ENCODE measurements at places on chromosomes 13 and 19.

DNA sequence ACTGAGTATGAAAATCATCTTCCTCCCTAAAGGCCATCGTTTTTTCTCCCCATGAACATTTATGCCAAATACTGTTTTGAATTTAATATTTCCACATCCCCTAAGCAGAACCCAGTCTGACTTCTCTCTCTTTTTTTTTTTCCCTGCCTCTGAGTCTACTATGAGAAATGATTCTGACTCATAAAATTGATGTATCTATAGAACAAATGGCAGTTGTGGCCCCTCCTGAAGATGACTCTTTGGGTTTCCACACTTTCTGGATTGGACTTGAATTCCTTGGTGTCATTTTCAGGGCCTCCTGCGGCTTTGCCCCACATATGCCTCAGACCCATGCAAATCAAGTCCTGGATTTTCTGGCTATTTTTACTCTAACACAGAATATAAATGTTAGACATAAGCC is 22.7 kb upstream of the NAXD start:
- DNase-seq: no peak

- no peak for DNase-seq
Observed at GRCh38 chr19:40217934-40218890, at the start of gene TTC9B. Gene TTC9B, minus strand, starts transcription at chr19:40218384. Its CDS starts 3 bp downstream, at chr19:40218381.

- no peak for DNase-seq
Observed at GRCh38 chr13:51760592-51760991, 43.4 kb downstream of the DHRS12 start.

- DNase-seq: no peak
Observed at GRCh38 chr13:39895254-39895653, 239.8 kb downstream of the COG6 start.

- no peak for DNase-seq
Observed at GRCh38 chr19:30385174-30385573, 13.0 kb downstream of the ZNF536 start.

DNA sequence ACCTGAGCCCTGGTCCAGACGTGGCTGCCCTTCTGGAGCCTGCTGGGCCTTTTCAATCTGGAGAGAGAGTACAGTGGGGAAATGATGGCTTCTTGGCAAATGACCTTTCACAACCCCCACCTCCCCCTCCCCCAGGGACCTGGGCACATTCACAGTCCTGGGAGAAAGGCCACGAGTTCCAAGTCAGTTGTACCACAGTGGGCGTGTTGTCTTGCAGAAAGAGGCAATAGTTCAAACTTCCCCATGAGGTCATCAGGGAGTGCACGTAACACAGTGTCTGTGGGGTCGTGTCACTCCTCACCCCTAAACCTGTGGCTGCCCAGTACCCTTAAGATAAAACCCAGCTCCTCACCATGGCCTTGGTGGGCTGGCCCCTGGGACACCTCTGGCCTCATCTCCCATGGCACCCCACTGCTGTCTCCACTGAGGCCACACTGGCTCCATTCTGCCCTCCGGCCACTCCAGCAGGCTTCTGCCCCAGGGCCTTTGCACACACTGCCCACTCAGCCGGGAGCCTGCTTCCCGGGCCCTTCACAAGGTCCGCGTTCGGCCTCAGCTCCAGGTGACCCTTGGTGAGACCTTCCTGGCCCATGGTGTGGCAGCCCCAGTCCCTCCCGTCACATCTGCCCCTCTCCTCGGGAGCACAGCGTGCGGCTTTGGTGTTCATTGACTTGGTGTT is 13.3 kb downstream of the PLIN4 start:
- DNase-seq: no peak

- no peak for DNase-seq
Observed at GRCh38 chr19:23263870-23264590, 13.8 kb upstream of the ZNF724 start.

DNA sequence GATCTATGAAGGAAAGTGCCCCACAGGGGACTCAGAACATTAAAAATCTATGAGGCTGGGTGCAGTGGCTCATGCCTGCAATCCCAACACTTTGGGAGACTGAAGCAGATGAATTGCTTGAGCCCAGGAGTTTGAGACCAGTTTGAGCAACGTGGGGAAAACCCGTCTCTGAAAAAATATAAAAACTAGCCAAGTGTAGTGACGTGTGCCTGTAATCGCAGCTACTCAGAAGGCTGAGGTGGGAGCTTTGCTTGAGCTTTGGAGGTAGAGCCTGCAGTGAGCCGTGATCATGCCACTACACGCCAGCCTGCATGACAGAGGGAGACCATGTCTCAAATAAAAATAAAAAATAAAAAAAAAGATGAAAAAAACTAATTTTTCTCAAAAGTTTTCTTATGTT is 1070.6 kb downstream of the PCDH9 start:
- no peak for DNase-seq

DNA sequence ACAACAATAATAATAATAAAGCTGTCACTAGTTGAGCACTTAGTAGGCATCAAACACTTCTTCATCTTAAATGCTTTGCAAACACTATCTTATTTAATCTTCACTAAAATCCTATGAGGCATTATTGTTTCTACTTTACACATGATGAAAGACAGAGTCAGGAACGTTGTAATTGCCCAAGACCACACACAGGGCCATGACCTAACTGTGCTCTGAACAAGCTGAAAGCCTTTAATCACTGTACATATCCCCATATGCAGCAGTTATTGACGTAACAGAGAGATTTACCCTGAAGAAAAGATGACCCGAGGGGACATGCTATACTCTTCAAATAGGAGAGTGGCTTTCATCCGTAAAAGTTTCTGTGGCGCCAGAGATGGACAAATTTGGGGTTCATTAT is 53.0 kb downstream of the SACS start:
- DNase-seq: no peak

DNA sequence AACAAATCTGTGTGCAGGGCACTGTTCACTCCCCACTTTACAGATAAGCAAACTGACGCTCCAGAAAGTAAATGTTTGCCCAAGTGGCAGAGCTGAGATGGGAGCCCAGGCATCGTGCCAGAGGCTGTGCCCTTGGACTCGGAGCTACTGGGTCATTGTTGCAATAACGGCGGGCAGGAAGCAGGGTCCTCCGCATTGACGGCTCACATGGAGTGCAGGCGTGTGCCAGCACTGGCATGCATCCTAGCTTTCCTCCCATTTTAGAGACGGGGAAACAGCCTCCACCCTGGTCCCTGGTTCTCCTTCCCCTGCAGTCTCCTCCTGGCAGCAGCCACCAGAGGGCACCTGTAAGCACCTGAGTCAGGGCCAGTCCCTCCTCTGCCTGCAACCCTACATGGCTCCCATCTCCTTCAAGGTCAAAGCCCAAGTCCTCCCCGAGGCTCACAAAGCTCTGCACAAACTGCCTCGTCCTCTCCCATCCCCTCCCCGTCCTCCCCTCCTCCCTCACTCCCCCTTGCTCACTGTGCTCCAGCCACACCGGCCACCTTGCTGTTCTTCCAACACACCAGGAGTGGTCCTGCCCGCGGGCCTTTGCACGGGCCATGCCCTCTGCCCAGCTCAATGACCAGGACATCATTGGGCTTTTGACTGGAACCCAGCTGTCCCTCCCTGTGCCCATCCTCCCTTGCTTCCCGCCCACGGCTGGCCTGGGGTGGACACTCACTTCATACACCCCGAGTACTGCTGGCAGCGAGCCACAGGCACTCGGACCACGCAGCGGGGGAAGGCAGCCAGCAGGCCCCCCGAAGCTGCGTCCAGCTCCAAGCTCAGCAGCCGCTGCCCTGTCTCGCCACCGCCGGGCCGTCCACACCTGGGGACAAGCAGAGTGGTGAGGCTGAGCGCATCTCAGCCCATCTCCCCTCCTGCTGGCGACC is 7.7 kb upstream of the LRG1 start:
- DNase-seq: no peak

GRCh38 chr19:48436586-48436985 is 9.2 kb upstream of the GRWD1 start:
- no peak for DNase-seq

GRCh38 chr19:41325947-41326706 is 16.2 kb downstream of the CCDC97 start:
- DNase-seq: no peak

DNA sequence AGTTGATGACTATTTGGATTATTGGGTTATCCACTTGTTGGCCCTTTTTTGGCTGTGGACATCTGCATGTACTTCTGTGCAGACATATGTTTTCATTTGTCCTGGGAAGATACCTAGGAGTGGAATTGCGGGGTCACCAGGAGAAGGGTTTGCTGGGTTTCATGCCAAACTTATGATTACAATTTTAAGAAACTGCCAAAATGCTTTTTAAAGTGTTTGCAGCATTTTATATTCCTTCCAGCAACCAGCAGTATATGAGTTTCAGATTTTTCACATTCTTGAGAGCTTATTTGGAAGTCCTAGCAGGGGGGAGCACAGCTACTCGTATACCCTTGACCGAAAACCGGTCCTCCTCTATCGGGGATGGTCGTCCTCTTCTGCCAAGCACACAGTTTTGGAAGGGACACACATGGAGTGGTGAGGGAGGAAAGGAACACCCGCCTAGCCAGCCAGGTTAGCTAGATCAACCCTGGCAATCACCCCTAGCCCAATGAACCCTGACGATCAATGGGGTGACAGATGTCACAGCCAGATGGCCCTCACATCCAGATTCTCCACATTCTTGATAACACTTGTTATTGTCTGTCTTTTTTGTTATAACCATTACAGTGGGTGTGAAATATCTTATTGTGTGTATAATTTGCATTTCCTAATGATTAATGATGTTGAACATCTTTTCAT is 26.7 kb upstream of the RNF113B start:
- DNase-seq: no peak

DNA sequence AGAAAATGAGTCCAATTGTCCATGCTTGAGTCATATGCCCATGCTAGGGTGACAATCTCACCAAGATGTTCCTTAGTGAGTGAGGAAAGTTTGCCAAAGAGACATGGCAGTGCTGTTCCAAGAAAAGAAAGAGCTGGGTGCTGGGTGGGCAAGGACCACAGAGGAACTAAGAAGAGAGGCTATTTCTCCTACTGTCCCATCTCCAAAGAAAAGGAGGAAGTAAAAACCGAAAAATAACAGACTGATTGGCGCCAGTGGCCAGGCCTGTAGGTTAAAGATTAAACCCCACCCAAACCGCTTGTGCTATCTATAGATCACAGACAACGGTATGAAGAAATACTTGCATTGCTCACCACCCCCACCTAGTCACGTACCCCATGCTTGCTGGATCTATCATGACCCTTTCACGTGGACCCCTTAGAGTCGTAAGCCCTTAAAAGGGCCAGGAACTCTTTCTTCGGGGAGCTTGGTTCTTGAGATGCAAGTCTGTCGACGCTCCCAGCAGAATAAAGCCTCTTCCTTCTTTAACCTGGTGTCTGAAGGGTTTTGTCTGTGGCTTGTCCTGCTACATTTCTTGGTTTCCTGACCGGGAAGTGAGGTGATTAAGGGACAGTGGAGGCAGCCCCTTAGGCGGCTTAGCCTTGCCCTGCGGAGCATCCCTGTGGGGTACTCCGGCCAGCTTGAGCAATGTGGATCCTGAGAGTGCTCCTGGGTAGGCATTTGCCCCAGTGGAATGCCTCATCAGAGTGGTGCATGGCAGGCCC is 606.5 kb downstream of the UQCRFS1 start:
- DNase-seq: no peak

DNA sequence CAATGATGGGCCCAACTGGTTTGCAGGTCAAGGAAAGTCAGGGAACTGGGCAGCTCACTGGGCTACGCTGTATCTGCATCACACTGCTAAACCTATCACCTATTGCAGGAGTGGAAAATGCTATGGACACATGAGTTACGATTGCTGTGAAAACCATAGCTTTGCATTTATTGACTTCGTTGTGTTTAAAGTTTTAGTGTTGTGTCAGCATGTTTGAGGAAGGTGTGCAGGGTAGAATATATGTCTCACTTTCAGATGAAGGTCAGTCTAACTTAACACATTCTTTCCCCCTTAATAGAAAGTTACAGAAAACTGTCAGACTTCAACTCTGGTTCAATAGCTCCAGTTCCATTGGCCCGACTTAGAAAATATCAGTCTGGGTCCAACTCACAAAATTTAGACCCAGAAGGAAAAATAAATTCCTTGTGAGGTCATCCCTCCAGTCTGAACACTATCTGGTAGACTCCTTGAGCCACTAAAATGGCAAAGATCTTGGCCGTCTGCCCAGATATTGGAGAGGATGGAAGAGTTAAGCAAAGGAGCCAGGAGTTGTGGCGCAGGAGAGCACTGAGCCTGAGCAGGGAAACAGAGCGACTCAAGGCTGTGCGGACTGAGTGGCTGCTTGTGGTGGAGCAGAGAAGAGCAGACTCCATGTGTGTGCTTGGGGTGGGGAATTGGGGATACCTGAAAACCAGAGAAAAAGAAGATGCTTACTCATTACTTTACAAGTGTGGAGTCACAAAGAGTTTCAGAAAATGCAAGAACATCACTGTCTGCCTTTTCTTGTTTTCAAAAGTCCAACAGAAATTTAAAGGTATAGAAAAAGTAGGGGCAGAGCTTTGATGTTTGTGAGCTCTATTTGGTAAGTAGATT is 518.5 kb downstream of the FGF9 start:
- no peak for DNase-seq

GRCh38 chr19:16660763-16661479 is at the start of gene TMEM38A:
Gene TMEM38A, plus strand, starts transcription at chr19:16661139. Its CDS starts 79 bp downstream, at chr19:16661218.
- no peak for DNase-seq

GRCh38 chr19:32373585-32374295 is 28.3 kb downstream of the ZNF507 start:
- no peak for DNase-seq

- DNase-seq: no peak
Observed at GRCh38 chr19:47058621-47059022, 10.2 kb upstream of the TMEM160 start.

DNA sequence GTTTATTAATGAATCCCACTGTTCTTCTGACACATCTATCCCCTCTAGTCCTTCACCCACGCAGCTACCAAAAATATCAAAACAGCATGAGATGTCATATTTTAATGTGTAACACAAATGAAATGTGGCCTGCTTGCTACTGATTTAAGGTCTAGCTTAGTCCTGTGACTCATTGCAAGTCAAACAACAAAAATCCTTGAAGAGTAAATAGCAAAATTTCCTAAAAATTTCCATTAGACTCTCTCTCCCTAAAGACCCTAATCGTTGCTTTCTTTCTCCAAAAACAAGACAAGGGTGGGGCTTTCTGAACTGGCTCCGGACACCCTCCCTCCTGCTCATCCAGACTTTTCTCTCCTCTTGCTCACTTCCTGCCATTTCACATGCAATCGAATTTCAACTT is 99.9 kb upstream of the IPO5 start:
- DNase-seq: no peak

DNA sequence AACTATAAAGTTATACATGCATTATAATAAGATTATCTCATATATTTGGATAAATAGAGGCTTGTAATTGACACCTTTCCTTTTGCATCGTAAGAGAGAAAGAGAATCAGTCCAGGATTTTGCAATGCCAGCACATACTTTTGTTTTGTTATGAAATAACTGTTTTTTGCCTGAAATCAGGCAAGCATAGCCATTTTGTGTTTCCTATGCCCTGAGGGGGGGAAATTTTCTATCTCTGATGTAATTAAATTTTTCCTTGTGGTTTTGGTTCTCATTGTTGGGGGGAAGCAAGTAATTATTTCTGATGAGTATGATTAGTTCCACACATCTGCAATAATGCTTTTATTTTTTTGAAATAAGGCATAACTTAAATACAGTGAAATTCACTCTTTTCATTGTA is 229.4 kb downstream of the NDFIP2 start:
- no peak for DNase-seq
